BJ (cell line): ENCODE measurements at places on chromosomes 11 and 22.

DNA sequence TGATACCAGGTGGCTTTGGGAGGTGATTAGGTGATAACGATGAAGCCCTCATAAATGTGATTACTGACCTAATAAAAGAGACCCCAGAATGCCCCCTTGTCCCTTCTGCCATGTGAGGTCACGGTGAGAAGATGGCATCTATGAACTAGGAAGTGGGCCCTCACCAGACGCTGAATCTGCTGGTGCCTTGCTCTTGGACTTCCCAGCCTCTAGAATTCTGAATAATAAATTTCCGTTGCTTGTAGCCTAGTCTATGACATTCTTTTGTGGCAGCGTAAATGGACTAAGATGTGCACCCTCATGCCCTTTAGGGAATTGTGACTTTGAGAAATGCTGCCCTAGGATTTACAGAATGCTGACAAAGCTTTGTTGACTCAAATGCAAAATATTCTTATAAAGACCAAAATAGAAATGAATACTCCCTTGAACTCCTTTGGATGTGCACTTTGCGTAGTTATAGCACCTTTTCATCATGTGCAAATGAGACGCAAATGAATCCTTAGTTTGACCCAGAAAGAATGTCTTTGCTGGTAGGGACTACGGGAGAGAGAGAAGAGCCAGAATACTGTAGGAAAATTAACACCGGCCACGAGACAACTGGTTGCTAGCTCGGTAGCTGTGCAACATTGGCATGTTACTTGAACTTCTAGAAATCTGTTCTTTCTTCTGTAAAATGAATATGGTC is 24.8 kb upstream of the EHF start:
- no peak for DNase-seq

DNA sequence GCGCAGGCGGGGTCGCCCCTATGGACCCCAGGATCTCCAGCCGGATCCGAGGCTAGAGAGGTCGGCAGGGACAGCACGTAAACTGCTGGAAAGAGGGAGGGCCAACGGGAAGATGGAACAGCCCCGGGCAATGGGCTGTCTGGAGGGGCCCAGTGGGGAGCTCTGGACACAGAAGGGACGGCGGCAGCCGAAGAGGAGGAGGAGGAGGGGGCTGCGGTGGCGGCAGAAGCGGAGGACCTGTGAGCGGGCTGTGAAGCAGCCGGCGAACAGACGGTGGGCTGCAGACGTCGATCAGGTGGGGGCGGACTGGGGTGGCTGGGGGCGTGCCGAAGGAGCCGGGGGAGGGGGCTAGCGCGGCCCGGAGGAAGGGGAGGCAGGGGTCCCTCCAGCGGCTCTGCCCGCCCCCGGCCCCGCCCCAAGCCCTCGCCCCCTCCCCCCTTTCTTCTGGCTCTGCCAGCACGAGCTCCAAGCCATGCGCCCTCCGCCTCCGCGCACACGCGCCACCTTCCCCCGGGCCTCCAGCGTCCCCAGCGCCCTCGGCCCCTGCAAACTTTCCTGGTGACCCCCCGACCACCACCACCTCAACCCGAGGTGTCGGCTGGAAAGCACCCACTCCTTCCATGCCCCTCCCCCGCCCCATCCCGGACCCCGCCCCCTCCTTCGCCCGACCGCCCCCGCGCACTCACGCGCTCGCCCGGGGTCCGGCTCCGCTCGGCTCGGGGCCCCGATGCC is 432 bp downstream of the TNKS1BP1 start:
- DNase-seq: no peak

GRCh38 chr11:96333191-96333719 is 9.7 kb downstream of the MAML2 start:
- DNase-seq: peak; percentile 88

GRCh38 chr22:23395530-23396361 is 184.3 kb downstream of the IGLL1 start:
- DNase-seq: no peak

DNA sequence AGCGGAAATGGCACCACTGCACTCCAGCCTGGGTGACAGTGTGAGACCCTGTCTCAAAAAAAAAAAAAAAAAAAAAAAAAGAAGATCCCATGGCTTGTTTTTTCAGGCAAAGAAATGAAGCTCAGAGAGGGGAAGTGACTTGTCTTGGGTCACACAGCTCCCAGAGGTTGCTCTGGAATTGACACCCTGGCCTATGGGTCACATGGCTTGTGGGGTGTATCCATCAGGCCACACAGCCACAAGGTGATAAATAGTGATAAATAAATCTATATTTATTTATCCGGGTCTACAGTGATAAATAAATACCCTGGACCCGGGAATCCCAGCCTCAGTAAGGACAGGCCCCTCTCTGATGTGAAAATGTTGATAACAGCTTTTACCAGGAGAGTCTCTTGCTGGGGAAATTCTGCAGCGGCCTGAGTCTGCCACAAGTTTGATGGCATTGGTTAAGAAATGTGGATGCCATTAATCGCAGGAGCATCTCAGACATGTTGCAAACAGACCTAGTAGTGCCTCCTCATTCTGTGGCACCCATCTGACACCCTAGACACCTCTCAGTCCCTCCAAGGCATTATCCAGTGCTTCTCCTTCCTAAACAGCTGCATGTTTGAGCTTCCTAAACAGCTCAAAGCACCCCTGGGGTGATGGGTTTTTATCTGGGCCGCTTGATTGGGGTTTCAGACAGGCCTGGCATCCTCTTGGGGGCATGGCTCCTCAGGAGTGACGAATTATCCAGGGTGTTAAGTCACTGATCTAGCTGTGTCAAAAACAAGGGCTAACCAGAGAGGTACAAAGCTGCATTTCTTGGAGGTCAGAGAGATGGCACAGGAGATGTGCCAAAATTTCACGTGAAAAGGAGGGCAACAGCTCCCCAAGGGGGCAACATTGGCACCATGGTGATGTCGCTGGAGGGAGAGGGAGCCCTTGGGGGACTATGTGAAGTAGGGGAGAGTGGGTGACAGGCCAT is 1.9 kb upstream of the EMID1 start:
- no peak for DNase-seq

DNA sequence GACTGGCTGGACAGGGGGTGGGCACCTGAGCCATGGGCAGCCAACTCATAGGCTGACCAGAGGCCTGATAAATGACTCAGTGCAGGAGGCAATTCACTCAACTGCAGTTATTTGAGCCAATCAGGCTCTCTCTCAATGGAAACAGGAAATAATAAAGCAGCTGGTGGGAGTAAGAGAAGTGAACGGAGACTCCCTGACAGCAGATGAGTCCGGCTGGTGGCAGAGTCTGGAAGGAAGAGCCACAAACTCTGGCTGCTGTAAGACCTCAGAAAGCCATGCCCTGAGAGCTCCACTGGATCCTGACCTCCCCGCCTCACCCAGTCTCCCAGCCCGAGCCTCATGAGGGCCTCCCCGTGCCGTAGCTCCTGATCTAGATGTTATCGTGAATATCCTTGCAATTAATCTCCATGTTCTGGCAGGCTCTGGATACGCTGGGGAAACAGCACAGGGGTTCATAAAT is 69.8 kb downstream of the TRIM29 start:
- DNase-seq: peak; percentile 15

DNA sequence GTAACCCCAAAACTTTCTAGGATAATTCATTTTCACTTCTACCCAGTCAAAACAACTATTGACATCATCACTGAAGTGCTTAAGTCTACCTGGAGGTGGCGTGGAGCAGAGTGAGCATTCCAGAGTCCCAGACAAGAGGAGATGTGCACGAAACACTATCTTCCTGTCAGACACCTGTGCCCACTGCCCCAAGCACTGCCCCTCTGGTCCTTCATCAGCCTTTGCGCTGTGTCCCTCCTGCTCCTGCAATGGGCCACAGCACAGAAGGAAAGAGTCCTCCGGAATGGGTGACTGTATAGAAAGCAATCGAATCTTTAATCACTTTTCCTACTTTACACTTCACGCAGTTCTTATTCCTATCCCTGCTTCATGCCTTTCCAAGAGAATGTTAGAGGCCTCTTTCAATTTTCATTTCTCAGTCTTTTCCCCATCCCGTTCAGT is 512 bp upstream of the GRIA4 start:
- no peak for DNase-seq

GRCh38 chr11:76469141-76469540 is 24.3 kb downstream of the EMSY start:
- no peak for DNase-seq

DNA sequence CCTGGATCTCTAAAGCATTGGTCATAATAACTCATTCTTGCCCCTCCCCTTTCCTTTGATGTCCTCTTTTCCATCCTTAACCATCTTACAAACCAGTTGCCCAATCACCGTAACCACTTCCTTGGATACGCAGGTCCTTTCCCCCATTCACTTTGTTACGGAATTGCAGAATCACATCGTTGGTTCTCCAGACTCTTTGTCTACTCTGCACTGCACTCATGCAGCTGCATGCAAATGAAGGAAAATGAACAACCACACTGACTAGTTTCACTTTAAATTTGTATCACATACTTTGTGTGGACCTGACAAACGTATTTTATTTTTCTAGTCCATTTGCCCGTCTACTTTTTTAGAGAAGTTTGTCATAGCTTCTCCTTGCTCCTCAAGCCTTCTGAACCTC is 69.9 kb downstream of the SLC5A12 start:
- DNase-seq: no peak

GRCh38 chr11:22869325-22869724 is 9.1 kb upstream of the CCDC179 start:
- DNase-seq: no peak

DNA sequence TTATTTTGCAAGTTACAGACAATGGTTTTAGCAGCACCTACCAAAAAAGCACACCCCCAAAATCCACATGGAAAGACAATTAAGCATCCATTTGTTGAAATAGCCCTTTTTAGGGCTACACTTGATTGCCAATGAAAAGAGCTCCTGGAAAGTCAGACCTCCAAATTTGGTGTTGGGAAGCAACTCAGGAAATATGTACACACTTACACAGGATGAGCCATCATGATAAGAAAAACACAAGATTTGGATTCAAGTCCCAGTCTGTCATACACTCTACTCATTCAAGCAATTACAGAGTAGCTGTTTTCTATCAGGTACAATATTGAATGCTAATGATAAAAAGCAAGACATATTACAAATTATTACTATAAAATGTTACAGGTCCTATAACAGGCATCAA is 31.5 kb downstream of the FAM168A start:
- DNase-seq: no peak

- DNase-seq: no peak
Observed at GRCh38 chr22:49685116-49685515, 142.6 kb downstream of the BRD1 start.

DNA sequence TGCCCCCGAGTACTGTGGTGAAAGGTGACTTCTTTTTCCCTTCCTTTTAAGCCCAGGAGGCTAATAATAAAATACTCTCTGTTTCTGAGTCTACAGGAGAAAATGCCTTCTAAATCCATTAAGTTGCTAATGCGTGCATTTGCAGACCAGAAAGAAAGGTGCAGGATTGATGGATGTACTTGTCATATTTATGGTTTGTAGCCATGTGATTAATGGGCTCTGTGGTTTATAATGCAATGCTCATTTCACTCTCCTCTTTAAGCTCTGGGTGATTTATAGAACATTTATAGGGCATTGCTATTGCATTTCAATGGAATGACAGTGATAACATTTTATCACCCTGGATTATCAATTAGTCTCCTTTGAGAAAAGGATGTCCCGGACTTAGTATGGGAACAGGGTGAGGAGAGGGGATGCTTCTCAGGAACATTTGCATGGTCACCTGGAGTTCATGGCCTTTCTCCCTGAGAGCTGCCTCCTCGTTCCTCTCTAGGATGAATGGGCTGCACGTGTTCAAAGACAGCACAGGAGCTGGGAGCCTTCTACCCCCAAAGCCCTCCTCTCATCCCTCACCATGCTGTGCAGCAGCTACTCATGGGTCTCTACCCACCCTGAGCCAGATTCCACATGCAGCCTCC is 82.8 kb upstream of the HMGXB4 start:
- DNase-seq: no peak

GRCh38 chr11:120884154-120885020 is 139.5 kb upstream of the TBCEL start:
- no peak for DNase-seq

- DNase-seq: no peak
Observed at GRCh38 chr11:32318071-32319055, 117.0 kb downstream of the WT1 start.

DNA sequence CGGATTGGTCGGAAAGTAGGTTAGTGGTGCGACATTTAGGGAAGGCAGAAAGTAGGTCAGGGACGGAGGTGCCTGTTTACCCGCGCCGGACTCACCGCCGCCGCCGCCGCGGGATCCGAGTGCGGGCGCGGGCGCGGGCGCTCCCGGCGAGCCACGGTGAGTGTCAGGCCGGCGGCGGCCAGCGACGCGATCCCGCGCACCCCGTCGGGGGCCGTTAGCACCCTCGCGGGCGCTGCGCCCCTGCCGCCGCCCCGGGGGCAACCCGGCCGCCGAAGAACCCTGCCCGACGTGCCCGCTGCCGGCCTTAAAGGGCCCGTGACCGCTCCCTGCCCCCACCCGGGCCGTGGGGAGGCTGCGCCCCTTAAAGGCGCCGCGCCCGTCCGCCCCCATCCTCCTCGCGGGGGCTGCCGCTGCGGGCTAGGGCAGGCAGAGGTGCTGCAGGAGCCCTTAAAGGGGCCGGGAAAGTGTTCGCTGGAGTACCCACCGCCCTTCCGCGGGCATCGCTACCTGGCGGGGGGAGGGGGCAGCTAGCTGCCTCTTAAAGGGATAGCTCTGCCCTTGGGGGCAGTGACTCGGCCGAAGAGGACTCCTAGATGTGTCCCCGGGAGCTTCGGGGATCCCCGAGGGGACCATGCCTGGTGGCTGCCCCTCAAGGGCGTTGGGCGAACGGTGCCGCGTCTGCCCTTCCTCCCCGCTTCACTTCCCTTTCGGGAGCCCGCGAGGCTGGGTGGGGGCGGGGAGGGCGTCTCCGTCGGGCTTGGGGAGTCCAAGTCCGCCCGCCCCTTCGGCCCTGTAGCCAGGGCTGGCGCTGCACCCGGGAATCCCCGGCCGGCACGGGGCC is at the start of gene BMAL1:
Gene BMAL1 (plus strand): TSS at position 23 of the 841 bp plus-strand sequence. CDS start 76,519 bp downstream, outside the sequence.
- DNase-seq: no peak

GRCh38 chr11:15723966-15724365 is 609.2 kb downstream of the INSC start:
- DNase-seq: no peak

DNA sequence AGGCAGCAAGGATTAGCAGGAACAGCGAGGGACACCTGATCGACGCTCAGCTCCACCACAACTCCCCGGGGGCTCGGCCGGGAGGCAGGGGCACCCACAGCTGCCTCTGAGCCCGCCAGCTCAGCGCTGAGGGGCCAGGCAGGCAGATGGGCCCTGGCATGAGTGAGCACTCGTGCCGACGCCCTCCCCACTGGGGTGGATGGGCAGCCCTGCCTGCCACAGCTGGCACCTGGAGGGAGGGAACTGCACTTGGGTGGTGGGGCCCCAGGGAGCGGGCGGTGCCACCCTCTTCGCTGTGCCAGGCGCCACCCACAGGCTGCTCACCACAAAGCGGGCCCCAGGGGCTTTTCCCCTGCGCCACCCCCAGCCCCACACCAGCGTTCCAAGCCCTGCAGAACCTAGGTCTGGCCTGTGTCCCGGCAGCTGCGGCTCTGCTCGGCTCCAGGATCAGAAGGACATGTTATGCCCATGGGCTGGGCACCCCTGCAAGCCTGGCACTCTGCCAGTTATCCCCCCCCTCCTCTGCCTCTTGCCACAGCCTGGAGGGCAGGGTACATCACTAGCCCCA is 28.8 kb downstream of the WNT7B start:
- DNase-seq: no peak

- DNase-seq: no peak
Observed at GRCh38 chr11:122775675-122776271, 62.5 kb upstream of the CRTAM start.
